ENCODE measurements at places on chromosomes 2 and 18. TPM values are rescaled to one million over a fixed set of nuclear protein-coding genes. Genes with fewer than 3 reads are reported as not detected.

Gene CKAP2L
- total RNA-seq: 38.9 TPM

Gene WNT10A
- total RNA-seq: 2.5 TPM

Gene TXNDC2
- not detected for total RNA-seq

Gene RBM44
- total RNA-seq: 1.2 TPM

Gene PAPOLG
- total RNA-seq: 25.9 TPM

GRCh38 chr18:74468547-74469061 lies 11.5 kb upstream of the DIPK1C start:
- DNase-seq: no peak
- H3K4me3 ChIP-seq: no peak overlapping the region
- H3K36me3 ChIP-seq: peaks cover 3% of the 10 kb centered on the region
- H3K27me3 ChIP-seq: peaks cover 18% of the 10 kb centered on the region
- no peaks in the 10 kb centered on the region for H3K4me1 ChIP-seq
- H3K27ac ChIP-seq: no peak overlapping the region

GRCh38 chr2:176818617-176819016 lies 394.0 kb upstream of the HNRNPA3 start:
- H3K27ac ChIP-seq: no peak overlapping the region
- peaks cover 54% of the 10 kb centered on the region for H3K4me1 ChIP-seq
- no peaks in the 10 kb centered on the region for H3K27me3 ChIP-seq
- peaks cover 6% of the 10 kb centered on the region for H3K36me3 ChIP-seq

DNA sequence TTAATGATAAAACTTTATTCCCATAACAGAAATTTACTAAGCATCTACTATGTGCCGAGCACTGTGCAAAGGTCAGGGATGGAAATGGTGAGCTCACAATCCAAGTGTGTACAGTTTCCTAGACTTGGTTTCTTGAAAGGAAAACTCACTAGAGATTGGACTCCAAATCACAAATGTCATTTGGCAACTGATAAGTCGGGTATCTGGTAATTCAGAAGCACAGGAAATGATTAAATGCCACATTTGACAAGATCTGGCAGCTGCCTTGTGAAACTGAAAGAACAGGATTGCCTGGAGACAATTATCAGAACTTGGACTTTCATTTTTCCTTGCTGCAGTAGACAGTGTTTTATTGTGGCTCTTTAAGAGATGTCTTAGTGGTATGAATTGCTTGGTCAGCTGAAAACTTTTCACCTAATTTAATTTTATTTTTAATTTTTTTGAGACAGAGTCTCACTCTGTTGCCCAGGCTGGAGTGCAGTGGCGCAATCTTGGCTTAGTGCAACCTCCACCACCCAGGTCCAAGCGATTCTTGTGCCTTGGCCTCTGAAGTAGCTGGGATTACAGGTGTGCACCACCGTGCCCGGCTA lies 19.2 kb downstream of the ITGA6 start:
- peaks cover 2% of the 10 kb centered on the region for H3K27me3 ChIP-seq
- no peak overlapping the region for H3K4me3 ChIP-seq
- no peak for DNase-seq
- H3K4me1 ChIP-seq: peaks cover 31% of the 10 kb centered on the region
- H3K36me3 ChIP-seq: peaks cover 2% of the 10 kb centered on the region

DNA sequence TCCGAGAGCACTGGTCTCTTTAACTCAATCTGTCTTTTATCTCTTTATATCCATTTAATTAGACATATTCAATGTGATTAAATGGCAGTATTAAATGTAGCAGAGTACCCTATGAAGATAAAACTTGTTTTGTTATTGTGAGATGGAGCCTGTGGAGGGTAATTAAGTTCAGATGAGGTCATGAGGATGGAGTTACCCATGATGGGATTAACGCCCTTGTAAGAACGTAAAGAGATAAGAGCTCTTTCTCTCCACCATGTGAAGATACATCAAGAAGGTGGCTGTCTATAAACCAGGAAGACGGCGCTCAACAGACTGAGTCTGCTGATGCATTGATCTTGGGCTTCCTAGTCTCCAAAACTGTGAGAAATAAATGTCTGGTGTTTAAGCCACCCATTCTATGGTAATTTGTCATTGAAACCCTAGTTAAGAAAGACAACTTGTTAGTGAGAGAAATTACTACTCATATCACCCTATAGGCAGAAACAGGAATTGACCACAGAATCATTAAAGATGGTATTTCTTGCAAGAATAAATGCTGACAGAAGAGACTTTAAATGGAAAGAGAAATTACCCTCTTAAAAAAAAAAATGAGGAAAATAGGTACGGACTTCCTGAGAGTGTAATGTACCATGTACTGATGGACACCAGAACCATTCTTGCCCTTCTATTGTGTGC lies 738.7 kb upstream of the CHAC2 start:
- H3K4me1 ChIP-seq: no peaks in the 10 kb centered on the region
- H3K27me3 ChIP-seq: no peaks in the 10 kb centered on the region
- DNase-seq: no peak
- no peaks in the 10 kb centered on the region for H3K36me3 ChIP-seq

DNA sequence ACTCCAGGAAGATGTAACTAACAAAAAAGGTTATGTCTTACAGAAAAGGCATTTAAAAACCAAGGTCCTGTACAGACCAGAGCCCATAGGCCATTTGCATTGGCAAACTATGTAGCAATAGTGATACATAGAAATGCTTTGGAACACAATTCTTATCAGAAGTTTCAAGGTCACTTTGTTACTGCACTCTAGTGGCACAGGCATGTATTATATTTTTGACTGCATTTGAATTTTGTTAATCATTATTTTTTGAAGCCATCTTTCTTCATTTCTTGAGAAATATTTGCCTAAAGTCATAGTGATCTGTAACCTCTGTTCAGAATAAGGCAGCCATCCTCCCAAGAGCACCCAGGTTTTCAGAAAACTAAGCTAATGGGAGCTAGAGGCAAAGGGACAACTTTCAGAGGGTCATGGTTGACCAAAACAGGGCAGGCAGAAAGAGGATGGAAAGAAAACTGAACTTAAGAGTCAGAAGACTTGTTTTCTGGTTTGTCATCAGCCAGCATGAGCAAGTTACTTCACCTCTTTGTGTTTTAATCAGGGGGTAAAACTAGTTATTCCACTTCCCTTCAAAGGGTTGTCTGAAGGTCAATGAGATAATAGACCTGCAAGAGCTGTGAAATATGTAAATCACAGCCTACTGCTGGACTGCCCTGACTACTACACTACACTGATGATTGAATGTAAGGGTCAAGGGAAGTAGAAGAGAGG lies 41.5 kb downstream of the SLC38A11 start:
- no peak overlapping the region for H3K27ac ChIP-seq
- H3K4me3 ChIP-seq: no peak overlapping the region
- no peaks in the 10 kb centered on the region for H3K27me3 ChIP-seq
- DNase-seq: no peak
- H3K36me3 ChIP-seq: no peaks in the 10 kb centered on the region

DNA sequence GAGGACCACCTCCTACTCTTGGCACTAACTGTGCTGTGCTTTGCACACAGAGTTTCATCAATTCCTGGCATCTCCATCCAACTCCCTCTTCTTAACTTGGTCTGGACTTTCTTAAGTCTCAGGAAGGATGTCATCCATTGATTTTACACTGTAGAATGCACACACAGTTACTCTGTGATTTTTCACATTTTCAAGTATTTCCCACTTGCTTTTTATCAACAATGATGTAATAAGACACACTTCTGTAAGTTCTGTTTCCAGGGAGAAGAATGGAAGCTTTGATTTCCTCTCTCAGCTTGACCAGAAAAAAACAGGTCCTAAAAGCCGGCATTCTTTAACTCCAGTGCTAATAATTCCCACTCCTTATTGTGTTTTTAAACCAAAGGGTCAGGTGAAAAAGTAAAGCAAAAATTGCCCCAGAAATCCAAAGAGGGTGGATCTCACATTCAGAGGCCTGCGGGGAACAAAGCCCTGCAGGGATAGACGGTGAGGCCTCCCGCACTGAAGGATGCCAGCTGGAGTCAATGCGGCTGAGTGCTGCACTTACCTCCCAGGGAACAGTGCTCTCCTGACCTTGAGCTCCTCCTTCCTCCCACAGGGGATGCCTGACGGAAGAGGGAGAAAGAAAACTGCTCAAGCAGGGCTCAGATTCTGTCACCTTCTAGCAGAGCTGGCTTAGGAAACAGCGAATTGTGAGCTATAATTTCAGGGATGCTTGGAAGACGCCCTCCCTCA lies 83.1 kb downstream of the PDCL3 start:
- no peak for DNase-seq
- H3K27me3 ChIP-seq: no peaks in the 10 kb centered on the region
- no peak overlapping the region for H3K4me3 ChIP-seq
- no peak overlapping the region for H3K27ac ChIP-seq
- H3K36me3 ChIP-seq: peaks cover 9% of the 10 kb centered on the region

DNA sequence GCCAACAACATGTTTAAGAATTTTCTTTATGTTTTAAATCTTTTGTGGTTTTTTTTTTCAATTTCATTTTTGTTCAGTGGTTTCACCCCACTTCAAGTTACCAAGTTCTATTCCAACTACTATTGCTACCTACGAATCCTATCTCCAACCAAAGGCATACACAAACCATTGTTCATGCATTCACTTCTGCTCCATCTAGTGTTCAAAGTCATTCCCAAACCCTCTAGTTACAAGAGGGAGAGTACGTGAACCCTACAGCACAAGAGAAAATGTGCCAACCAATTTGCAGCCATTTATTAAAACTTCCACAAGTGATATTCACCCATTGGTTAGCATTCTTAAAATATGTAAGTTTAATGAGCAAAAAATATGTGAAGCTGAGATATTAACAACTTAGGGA lies 295.1 kb upstream of the KYNU start:
- H3K27me3 ChIP-seq: no peaks in the 10 kb centered on the region
- no peaks in the 10 kb centered on the region for H3K4me1 ChIP-seq
- H3K4me3 ChIP-seq: no peak overlapping the region
- no peak for DNase-seq
- no peak overlapping the region for H3K27ac ChIP-seq

DNA sequence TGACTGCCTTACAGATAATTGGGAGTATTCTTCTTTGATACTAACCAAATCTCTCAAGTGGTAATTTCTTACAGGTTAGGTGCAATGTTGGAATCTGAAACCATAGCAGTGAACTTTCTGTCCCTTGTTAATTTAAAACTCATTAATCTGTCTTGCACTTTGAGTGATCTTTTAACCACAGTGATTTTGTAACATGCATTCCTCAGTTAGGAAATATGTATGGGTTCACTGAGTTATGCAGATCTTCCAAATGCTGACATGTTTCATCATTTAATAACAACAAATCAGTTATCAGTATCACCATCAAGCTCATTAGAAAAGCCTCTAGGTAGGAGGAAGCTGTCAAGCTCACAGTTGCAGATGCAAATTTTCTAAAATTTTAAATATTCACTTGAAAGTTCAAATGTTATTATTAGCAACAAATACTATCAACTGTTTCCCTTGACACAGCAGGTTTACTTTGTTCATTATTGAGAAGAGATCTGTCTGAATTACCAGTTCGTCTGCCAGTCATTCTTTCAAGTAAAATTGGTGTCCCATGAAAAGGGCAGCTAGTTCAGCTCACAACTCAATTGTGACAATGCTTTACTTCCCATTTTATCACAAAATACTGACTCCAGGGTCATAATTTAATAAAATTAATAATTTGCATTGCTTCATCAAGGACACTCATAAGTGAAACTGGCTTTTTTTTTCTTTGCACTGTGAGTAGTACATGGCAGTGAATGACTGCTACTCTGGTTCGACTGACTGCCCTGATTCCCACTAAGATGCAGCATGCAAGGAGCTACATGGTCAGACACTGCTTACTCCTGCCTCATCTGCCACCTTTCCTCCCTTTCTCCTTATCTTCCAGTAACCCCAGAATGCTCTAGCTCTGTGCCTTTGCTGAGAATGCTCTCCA lies 31.6 kb downstream of the SUCLG1 start:
- H3K4me1 ChIP-seq: no peaks in the 10 kb centered on the region
- no peaks in the 10 kb centered on the region for H3K27me3 ChIP-seq

GRCh38 chr2:148901142-148901541 lies 26.1 kb downstream of the KIF5C start:
- no peak overlapping the region for H3K27ac ChIP-seq
- H3K27me3 ChIP-seq: no peaks in the 10 kb centered on the region
- DNase-seq: no peak
- H3K36me3 ChIP-seq: peaks cover 1% of the 10 kb centered on the region

- H3K36me3 ChIP-seq: no peaks in the 10 kb centered on the region
- no peak overlapping the region for H3K27ac ChIP-seq
- no peaks in the 10 kb centered on the region for H3K4me1 ChIP-seq
- no peak for DNase-seq
- peaks cover 18% of the 10 kb centered on the region for H3K27me3 ChIP-seq
- H3K4me3 ChIP-seq: no peak overlapping the region
Measured at GRCh38 chr18:13809043-13809430, 14.9 kb upstream of the MC5R start.

GRCh38 chr2:155022531-155022930 lies 324.0 kb downstream of the KCNJ3 start:
- no peak for DNase-seq
- H3K36me3 ChIP-seq: no peaks in the 10 kb centered on the region
- H3K4me3 ChIP-seq: no peak overlapping the region
- H3K27me3 ChIP-seq: no peaks in the 10 kb centered on the region
- H3K27ac ChIP-seq: no peak overlapping the region

DNA sequence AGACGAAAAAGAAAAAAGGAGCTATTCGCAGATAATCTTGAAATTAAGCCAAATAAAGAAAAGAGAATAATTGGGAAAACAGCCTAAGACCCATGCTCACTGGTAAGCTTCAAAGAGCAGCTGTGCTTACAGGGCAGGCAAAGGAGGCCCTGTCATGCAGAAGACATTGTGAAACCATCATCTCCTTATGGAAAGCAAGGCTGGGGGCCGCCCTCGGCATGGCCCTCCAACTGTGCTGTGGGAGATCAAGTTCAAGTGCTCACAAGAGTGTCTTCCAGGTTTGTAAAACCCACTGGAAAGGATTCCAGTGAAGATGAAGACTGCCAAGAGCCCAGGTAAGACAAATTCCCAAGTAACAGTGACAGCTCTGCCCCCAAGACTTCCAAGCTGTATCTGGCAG lies 32.2 kb downstream of the ACVR1 start:
- DNase-seq: no peak
- no peak overlapping the region for H3K4me3 ChIP-seq

- H3K4me3 ChIP-seq: no peak overlapping the region
- H3K36me3 ChIP-seq: no peaks in the 10 kb centered on the region
- peak; percentile 20 for DNase-seq
- no peak overlapping the region for H3K27ac ChIP-seq
- H3K4me1 ChIP-seq: peaks cover 8% of the 10 kb centered on the region
- H3K27me3 ChIP-seq: peaks cover 4% of the 10 kb centered on the region
Measured at GRCh38 chr2:219636941-219637841, 9.8 kb downstream of the SLC4A3 start.

DNA sequence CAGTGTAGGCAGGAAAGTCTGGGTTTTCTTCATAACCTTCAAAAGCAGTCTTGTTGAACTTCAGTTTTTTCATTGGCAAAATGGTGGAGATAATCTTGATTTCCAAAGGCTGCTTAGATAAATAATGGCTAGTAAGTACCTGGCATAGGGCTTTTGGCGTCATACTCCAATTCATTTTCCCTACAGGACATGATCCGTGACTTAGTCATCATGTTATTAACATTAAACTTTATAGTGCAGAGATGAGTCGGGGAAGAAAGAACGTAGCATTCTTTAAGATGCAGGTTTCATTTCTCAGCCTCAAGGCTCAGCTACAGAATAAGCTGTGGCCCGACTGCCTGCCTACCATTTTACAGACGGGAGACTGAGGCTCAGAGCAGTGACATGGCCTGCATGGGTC lies 64.0 kb downstream of the RALBP1 start:
- no peak overlapping the region for H3K4me3 ChIP-seq
- peaks cover 9% of the 10 kb centered on the region for H3K36me3 ChIP-seq
- H3K27ac ChIP-seq: no peak overlapping the region
- no peaks in the 10 kb centered on the region for H3K27me3 ChIP-seq

Data from activated naive CD8-positive, alpha-beta T cell treated with anti-CD3 and anti-CD28 coated beads, Interleukin-2, amount 10 ng/mL, durations not matched to agents 7 days and 5 days (primary cell).